NCI-H2107 (cell line): ENCODE measurements at places on chromosomes 5 and 9.

DNA sequence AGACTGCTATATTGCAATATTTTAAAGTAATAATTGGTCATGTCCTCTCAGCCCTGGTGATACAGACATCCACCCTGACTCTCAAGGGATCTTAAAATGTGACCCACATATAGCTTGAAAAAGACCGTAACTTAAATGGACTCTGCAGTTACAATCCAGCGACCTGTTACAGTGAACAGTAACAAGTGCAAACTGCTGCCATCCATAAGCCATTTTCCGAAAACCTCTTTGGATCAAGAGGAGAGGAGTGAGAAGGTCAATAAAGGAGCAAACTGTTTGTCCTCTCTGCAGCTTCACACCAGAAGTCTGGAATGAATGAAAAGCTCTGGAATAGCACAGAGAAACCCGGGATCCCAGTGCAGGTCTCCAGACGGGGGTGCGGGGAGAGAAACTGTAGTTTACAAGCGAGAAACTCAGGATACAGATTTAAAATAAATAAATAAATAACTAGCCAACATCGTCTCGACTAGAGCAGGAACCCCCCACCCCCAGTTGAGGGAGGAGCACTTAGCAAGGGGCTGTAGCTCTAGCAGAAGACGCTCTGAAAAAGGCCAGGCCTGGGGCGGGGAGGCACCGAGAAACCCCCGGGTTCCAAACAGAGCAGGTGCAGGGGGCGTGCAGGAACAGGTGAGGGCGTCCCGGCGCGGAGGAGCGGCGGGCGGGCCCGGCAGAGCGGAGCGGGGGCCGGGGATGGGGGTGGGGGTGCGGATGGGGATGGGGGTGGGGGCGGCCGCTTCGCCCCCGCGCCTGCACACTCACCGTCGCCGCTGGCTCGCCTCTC lies 572 bp downstream of the ZDHHC21 start:
- no peak for DNase-seq

DNA sequence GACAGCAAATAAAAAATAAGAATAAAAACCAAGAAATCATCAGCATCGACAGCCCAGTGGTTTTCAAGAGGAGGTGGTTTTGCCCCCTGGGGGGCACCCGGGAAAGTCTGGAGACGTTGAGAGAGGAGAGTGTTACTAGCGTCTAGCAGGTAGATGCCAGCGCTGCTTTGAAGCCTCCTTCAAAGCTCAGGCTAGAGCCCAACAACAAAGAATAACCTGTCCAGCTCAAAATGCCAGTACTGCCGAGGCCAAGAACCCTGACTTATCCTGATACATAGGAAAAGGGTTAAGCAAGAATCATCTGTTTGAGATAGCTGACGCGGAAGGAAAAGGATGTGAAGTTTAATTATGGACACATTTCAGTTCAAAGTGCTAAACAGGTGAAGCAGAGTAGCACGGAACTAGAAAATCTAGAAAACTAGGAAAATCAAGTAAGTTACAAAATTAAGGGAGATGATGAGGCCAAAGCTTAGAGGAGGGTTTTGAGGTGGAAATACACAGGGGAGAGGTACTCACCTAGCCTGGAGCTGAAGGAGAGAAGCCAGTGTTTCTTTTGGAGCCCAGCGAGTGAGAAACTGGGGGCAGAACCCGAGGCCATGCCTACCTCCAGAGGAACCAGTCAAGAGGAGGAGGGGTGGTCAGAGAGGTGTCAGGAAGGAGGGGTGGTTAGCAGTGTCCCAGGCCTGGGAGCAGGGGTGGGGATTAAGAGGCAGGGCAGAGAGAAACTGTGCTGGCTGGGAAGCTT lies 121.0 kb upstream of the RETREG1 start:
- no peak for DNase-seq

DNA sequence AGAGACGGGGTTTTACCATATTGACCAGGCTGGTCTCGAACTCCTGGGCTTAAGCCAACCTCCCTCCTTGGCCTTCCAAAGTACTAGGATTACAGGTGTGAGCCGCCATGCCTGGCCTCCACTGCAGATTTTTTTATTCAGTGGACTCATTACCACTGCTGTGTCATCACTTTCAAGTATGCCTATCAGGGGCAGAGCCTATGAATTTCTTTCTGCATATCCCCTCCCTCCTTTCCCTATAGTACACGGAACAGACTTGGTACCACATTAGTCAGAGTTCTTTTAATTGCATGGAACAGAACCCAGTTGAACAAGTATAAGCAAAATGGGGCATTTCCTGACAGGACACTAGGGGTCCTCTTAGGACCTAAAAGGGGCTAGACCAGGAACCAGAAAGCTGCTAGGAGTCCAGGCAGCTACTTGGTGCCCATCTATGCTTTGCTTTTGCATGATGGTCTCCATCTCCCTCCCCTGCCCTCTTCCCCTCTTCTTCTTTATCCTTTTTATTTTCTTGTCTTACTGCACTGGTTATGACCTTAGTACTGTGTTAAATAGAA lies 5.8 kb downstream of the BSPRY start:
- no peak for DNase-seq

DNA sequence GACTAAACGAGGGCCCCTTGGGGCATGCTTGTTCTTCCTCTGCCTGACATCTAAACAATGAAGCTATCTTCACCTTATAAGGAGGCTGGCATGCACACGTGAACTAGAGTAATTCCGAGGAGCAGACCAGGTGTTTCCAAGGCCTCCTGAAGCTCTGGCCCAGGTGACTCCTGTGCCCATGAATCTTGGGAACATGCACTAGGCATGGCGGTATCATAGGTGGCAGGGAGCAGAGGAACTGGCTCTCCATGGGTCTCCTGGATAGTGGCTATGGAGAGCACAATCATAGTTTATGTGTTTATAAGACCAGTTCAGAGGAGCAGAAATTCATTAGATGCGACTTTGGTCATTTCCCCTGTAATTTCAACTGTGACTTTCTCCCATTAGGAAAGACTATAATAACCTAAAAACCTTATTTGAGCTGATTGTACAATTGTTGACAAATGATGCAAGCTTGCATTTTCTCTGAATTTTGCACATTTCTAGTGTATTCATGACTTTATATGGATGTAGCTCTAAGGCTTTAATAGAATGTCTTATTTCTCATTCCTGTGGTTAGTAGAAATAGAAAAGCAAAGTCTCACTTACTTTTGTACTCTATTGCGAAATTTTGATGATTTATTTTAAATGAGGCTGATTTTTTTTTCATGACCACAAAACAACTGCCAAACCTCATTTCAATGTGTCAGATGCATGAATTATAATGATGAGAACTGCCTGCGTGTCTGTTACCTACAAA lies 135.3 kb upstream of the RPS23 start:
- no peak for DNase-seq

DNA sequence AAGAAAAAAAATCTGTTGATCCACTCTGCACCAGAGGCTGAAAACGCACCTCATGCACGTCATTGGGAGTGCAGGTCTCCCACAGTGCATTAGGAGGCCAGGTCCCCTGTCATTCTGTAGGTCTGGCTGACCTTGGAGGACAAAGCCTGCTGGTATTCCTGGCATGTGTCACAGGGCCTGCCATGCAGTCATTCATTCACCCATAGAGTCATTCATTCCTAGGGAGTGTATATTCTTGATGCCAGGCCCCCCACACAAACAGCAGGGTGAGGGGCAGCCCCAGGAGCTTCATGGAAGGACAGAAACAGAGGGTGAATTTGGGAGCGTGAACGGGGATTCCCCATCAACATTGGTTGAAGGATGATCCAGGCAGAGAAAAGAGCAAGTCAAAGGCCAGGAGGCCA lies 2.2 kb downstream of the GBGT1 start:
- no peak for DNase-seq

DNA sequence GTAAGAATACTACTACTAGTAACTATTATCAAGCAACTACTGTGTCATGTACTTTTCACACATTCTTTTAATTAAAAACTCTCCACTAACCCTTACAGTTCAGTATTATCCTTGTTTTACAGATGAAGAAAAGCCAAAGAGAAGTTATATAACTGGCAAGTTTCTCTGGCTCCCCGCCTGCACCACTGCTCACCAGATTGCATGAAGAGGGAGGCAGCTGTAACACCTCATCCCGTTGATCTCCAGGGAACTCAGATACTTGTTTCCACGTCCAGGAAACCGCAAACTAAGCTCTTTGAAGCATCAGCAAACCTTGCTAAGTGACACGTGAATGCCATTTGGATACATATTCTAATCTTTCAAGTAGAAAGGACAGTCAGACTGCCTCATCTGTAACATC lies 70.3 kb downstream of the RIGI start:
- no peak for DNase-seq

DNA sequence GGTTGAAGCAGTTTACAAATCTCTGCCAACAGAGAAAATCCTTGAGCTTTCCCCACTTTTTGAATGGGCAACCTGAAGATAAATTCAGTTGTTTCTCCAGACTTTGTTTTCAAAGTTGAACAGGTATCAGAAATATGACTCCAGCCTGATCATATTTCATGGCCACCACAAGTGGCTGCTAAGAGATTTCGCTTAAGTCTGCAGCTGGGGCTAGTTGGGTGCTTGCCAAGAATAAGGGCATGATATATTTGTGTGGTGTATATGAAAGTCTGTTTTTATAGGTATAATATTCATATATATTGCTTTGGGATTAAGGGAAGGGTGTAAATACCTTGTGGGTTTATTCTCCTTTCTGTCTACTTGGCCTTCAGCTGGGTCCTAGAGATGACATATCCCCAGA lies 168.4 kb upstream of the GDNF start:
- DNase-seq, result peak; percentile 88

GRCh38 chr9:133439337-133439736 lies 17.2 kb downstream of the ADAMTS13 start:
- no peak for DNase-seq

DNA sequence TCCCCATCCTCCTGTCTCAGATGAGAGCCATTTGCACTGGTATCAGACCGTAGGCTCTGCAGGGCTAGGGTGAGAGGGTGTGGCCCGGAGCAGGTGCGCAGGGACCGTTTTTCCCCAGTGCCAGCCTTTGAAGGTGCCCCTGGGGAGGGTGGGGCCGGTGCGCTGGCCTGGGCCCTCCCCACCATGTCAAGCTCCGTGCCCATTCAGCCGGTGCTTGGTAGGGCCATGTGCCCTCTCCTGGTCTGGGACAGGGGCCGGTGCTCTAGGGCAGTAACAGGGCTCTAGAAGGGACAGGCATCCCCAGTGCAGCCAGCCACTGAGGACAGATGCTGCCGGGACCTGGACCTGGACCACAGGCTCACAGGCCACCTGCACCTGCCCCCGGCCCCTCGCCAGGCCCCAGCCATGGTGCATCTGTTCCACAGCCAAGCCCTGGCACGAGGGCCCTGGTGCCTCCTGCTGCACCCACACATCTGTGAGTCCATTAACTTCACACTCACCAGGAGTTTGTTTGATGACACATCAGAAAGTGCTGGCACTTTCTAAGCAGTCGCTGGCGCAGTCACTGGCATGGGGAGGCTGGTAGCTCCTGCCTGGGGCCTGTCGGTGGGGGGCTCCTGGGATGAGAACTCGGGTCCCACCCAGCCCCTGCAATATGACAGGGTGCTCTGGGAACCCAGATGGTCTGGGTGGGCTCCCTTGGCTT lies 5.0 kb upstream of the QRFP start:
- DNase-seq, result no peak

GRCh38 chr9:126290871-126291270 lies 35.8 kb upstream of the MVB12B start:
- no peak for DNase-seq

- DNase-seq, result peak; percentile 94
Measured at GRCh38 chr9:92764988-92765936, 629 bp upstream of the BICD2 start.

DNA sequence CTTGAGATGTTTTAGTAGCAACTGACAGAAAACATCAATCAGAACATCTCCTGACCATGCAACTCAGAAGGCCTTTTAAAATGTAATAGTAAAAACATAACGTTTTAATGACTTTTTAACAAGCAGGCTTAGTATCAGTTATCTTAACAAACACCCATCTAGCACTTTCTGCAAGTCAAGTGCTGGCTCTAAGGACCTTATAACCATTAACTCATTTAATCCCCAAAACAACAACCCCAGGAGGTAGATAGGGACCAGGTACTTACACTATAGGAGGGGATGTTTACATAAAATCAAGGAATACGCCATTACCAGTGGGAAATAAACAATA lies 41.8 kb downstream of the ROR2 start:
- no peak for DNase-seq

GRCh38 chr5:143284002-143284401 lies 119.5 kb downstream of the NR3C1 start:
- no peak for DNase-seq

- no peak for DNase-seq
Measured at GRCh38 chr5:55857247-55857640, 6.1 kb downstream of the IL31RA start.

- no peak for DNase-seq
Measured at GRCh38 chr5:149605354-149605997, 24.2 kb downstream of the ARHGEF37 start.

DNA sequence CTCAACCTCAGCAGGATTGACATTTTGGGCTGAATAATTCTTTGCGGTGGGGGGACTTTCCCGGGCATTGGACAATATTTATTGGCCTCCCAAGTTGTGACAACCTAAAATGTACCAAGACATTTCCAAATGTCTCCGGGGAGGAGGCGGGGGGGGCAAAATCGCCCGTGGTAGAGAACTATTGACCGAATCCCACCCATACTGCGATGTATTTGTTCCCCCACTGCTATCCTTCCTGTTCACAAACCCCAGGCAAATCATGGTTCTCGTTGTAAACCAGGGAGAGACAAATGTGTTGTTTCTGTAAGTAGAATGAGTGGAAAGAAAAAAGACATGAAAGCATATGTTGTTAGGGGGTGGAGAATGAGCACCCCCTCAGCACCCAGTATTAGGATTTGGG lies 141.9 kb downstream of the PSAT1 start:
- no peak for DNase-seq

DNA sequence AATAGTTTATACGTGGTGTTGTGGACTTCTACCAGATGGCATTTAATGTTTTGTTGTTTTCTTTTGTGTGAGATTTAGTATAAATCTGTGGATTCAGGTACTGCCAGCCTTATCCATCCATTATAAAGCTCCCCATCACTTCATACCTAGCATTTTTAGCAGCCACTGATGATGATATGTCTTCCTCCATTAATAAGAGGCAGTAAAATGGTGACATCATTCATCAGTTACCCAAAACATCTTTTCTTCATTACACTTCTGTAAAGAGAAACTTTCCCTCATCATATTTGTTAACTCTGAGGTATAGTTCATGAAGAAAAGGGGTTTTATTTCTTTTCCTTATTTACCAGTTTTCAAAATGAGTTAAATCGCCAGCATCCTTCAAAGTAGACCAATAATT lies 19.4 kb downstream of the CHD1 start:
- DNase-seq, result no peak

GRCh38 chr5:148179234-148179824 lies 11.0 kb downstream of the SPINK14 start:
- DNase-seq, result peak; percentile 1

- no peak for DNase-seq
Measured at GRCh38 chr5:169577951-169578350, 5.6 kb upstream of the SPDL1 start.

DNA sequence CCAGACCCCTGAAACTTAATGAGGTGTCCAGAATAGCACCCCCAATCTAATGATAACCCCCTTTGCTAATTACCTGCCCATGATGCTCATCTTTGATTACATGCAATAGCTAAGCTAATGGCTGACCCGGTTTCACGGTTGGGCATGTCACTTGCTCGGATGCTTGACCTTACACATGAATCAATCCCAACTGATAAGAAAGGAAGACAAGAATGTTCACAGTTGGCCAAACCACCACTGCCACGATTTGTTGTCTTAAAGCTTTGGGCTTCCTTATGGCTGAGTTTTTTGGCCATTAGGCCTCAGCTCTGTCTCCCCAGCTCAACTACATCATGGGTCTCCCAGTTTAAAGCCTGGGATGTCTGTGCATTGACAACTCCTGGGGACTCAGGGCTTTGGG lies 53.1 kb upstream of the TGFBR1 start:
- DNase-seq, result no peak

GRCh38 chr5:565782-566440 lies 41.7 kb upstream of the SLC9A3 start:
- DNase-seq, result no peak
